Endothelial cell (in vitro differentiated cells): ENCODE measurements at places on chromosomes 5 and 9. TPM values are rescaled to one million over a fixed set of nuclear protein-coding genes. Genes with fewer than 3 reads are reported as not detected.

AGGF1 gene
- total RNA-seq, result 18.1 TPM

DNA sequence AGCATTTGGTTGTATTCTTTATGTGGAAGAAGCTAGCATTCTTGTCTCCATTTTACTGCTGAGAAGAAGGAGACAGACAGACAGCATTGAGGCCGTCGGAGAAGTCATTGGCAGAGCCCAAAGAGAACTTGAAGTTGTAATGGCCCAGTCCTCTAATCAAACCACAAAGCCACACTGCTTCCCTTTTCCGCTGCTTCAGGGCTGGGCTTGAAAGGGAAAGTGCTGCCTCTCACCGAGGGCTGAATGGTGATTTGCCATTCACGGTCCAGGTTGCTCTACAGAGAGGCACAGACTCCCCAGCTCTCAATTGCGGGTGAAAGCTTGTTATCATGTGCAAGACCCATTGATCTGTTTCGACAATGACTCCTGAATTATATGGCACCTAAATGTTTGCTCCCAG is 25.6 kb upstream of the POU4F3 start:
- no peak overlapping the region for H3K27ac ChIP-seq
- H3K4me3 ChIP-seq, result no peak overlapping the region
- no peaks in the 10 kb centered on the region for H3K36me3 ChIP-seq

DNA sequence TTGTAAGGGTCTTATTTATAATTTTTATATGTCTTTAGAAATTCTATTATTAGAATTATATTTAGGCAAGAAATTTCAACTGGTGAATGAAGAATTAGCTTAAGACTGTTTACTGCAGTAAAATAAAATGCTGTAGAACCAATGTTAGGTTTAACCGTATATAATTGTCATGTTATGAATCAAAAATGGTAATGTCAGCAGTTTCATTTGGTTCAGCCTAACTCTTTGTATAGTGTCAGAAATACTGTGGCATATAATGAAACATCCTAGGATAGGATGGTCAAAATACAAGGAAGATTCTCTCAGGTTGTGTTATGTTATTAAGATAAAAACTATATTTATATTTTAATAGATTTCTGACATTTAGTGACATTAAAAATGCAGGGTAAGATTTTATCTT is 64.4 kb upstream of the EIF4EBP3 start:
- no peak overlapping the region for H3K4me3 ChIP-seq
- H3K36me3 ChIP-seq, result peaks cover 5% of the 10 kb centered on the region
- no peak overlapping the region for H3K27ac ChIP-seq
- H3K4me1 ChIP-seq, result peaks cover 7% of the 10 kb centered on the region

DNA sequence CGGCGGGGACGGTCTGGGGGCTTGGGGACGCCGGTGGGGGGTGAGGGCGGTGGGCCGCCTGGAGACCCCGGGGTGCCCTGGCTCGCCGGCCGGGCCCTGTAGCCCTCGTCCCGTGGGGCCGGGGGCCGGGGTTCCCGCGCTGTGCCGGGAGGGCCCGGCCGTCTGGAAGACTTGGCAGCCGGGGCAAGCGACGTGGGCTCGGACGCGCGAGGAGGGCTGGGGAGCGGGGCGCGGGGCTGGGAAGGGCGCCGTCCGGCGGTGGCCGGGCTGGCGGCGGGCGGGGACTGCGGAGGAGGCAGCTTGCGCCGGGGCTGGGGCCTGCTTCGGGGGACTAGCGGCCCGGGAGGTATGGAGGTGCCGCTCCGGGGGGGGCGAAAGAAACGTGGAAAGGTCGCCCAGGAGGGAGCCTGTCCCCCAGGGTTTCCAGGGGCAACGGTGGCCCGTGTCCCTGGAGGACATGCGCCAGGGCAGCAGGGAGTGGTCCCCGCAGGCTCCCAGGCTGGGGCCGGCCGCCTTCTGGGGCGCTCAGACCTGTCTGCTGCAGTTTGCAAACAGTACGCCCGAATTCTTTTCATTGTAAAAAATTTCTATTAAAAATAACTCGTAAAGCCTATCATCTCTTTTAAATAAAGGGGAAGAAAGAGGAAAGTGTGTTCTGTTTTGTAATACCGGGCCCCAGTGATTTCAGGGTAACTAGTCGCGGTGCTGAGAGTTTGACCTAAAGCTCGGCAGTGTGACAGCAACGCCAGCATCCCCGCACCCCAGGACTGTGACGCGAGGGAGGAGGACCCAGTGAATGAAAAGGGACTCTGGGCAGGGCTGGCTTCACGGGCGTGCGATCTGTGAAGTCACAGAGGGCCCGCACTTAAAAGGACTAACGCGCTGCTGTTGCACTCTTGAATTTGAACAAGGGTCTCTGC is 752 bp upstream of the ANKH start:
- DNase-seq, result peak; percentile 58
- H3K27me3 ChIP-seq, result peaks cover 7% of the 10 kb centered on the region
- H3K4me3 ChIP-seq, result peak overlapping the region; percentile 90

DNA sequence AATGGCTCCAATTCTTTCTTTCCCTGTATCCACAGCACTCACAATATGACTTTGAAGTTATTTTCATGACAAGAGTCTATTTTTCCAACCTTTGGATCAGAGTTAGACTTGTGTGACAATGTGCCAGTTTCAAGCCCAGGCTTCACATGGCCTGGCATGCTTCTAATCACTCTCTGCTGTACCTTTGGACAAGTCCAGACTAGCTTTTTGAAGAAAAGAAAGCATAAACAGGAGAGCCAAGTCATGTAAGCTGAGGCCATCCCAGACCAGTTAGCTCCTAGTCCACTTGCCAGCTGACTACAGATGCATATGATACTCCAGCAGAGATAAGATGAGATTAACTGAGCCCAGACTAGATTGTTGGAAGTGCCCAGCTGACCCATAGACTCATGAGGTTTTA is 513.6 kb upstream of the C9orf72 start:
- no peak overlapping the region for H3K4me3 ChIP-seq
- H3K4me1 ChIP-seq, result no peaks in the 10 kb centered on the region
- no peaks in the 10 kb centered on the region for H3K27me3 ChIP-seq
- H3K27ac ChIP-seq, result no peak overlapping the region
